ENCODE measurements at places on chromosomes 4 and X. TPM values are rescaled to one million over a fixed set of nuclear protein-coding genes. Genes with fewer than 3 reads are reported as not detected.

LUZP4 gene
- not detected for total RNA-seq

TEX13B gene
- not detected for total RNA-seq

CNGA2 gene
- not detected for total RNA-seq

SSX4 gene
- not detected for total RNA-seq

TRIM75 gene
- total RNA-seq = not detected

UGT2B15 gene
- total RNA-seq = not detected

FGA gene
- total RNA-seq = not detected

SLC16A2 gene
- 1.3 TPM for total RNA-seq

XAGE1B gene
- not detected for total RNA-seq

AFAP1 gene
- total RNA-seq = 55.4 TPM

ARAF gene
- 10.6 TPM for total RNA-seq

PITX2 gene
- total RNA-seq = 0.26 TPM

ZMAT1 gene
- 1.2 TPM for total RNA-seq

WFS1 gene
- 21.4 TPM for total RNA-seq

RGN gene
- 0.56 TPM for total RNA-seq

DNA sequence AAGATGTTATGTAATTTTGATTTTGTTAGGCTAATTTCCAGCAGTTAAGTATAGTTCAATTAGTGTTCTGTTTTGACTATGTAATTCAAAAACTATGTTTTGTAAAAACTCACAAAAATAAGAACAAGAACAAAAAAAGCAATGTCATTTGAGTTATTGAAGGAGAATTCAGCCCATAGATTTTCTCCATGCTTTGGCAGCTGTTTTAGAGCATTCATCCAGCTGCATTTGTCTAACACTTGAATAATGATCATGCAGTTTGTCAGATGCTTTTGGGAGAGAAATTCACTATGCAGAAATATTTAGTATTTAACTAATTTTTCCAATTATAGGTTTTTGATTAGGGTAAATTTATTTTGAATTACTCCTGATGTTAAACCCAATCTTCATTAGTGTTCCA is 14.2 kb downstream of the CPE start:
- no peak for DNase-seq

GRCh38 chrX:22247169-22247568 is 25.5 kb upstream of the CBLL2 start:
- DNase-seq = no peak

DNA sequence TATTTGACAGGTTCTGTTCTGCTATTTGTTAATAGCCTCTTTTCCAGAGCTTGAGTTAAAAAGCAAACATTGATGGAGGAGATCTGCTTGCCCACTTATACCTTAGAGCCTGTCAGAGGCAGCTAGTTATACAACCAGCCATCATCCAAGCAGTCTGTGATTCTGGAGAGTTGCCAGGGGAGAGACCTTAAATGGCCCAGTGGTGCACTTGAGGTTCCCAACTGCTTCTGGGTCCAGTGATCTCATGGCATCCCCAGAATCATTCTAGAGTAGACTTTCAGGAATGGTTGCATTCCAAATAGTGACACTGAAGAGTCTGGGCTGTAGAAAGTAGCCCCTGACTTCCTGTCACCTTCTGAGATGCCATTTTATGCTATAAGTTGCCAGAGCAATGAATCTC is 160.7 kb downstream of the FHIP1A start:
- DNase-seq = no peak

DNA sequence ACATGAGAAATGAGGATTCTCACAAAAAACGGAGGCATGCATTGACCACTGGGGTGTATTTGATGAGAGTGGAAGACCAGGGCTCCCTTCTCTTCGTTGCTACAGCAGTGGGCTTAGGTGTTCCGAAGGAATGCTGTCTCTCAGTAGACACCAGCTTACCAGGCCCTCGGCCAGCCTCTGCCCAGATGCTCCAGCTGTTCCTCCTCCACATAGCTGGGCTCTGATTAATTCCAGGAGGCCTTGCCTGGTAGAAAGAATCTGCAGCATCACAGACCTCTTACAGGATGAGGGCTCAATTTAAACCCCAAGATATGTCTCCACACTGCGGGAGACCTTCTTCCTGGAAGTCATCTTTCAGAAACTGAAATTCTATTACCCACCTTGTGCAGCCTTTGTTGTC is 346.6 kb upstream of the TENM3 start:
- no peak for DNase-seq

GRCh38 chrX:48636776-48637175 is 39.5 kb downstream of the WDR13 start:
- DNase-seq = no peak

- DNase-seq = no peak
These were observed 907.1 kb downstream of the FSTL5 start for GRCh38 chr4:161256716-161257115.

DNA sequence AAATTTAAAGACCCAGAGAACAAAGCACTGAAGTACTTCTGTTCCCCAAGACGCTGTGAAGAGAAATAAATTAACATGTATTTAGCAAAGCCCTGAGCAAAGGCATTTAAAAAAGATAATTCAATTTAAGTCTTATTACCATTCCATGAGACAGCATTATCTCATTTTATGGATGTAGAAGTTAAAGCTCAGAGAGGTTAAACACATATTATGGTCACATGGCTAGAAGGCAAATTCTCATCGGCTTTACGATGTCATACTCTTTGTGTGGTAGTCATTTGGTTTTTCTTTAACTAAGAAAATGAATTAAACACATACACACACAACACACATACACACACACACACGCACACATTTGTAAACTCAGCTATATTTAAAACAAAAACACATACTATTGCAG is 262.7 kb downstream of the HS3ST1 start:
- no peak for DNase-seq

DNA sequence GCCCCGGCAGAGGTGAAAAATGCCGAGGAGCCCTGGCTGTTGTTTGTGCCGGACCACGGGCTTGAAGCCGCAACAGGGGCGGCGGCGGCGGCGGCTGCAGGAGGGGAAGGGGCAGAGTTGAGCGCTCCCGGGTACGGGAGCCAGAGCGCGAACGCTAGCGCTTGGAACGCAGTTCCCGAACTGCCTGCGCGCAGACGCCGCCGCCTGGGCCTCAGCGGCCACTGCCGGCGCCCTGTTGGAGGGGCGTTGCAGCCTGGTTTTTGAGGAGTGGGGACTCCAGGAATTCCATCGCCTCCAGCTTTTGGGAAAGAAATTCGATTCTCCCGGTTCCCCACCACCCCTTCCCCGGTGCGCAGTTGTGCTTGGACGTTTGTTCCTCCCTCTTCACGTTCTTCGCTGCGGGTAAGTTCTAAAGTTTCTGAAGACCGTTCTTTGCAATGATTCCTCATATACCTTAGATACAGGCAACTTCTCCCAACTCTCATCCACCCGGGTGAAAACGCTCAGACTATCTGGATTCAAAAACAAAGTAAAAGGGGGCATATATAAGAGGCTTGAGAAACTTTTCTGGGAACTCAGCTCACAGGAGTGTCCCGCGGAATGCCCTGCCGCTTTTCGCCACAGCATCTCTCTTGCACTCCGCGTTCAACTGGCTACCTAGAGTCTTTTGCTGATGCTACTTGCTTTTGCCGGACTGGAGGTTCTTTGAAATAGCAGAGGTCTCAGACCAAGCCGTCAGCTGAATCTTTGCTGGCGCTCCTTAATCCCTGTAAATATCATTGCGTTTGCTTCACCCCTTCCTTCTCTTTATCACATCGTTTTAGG is 1.0 kb downstream of the FAT4 start:
- no peak for DNase-seq

GRCh38 chr4:167020410-167020809 is 213.9 kb downstream of the SPOCK3 start:
- DNase-seq = no peak

GRCh38 chr4:113012786-113013185 is 36.7 kb upstream of the ANK2 start:
- DNase-seq = no peak

DNA sequence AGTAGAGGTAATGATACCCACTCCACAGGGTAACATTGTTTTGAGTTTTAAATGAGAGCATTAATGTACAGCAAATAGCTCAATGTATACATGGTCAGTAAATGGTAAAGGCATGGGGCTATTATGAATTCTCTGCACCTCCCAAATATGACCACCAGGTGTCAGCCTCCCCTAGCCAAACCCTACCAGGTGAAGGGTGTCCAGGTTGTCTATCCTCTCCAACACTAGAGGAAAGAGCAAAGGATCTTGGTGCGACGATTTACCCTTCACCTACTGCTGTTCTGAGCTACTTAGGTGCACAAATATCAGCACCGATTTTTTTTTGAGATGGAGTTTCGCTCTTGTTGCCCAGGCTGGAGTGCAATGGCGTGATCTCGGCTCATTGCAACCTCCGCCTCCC is 26.5 kb upstream of the XIAP start:
- no peak for DNase-seq

GRCh38 chr4:27088491-27088890 is 227.8 kb downstream of the STIM2 start:
- no peak for DNase-seq

- DNase-seq = no peak
These were observed 25.0 kb upstream of the UBA6 start for GRCh38 chr4:67725981-67726380.

- no peak for DNase-seq
These were observed at the start of gene USP26 for GRCh38 chrX:133097031-133097430. TSS of gene USP26 (minus strand) at chrX:133097109. CDS start at chrX:133028220, 68,889 bp downstream.

- no peak for DNase-seq
These were observed 234.4 kb upstream of the ITM2A start for GRCh38 chrX:79601341-79602131.

DNA sequence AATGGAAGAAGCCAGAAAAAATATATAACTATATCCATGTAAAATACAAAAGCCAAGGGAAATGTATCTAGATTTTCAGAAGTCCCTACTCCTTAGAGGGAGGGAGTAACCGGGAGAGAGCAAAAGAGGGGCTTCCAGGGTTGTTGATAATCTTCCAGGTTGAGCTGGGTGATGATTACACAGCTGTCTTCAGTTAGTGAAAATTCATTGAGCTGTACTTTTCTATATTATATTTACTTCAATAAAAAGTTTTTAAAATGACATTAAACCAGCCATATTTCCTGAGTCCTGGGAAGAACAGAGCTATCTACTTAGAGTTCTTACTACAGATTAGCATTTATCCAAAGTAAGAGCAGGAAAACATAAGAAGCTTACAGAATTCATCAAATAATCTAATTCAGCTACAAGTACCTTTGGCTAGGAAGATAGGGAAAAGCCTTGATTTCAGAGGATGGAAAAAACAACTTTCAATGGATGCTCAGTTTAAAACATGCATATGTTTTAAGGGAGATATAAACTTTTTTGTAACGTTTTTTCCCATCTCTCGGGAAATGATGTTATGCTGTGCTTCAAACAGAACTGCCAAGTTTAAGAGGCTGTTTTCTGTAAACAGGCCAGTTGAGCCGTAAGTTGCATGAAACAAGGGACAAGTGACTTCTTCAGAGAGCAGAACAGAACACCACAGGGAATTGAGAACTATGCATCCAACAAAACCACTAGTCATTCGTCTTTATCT is 204.6 kb downstream of the SCFD2 start:
- DNase-seq = no peak

DNA sequence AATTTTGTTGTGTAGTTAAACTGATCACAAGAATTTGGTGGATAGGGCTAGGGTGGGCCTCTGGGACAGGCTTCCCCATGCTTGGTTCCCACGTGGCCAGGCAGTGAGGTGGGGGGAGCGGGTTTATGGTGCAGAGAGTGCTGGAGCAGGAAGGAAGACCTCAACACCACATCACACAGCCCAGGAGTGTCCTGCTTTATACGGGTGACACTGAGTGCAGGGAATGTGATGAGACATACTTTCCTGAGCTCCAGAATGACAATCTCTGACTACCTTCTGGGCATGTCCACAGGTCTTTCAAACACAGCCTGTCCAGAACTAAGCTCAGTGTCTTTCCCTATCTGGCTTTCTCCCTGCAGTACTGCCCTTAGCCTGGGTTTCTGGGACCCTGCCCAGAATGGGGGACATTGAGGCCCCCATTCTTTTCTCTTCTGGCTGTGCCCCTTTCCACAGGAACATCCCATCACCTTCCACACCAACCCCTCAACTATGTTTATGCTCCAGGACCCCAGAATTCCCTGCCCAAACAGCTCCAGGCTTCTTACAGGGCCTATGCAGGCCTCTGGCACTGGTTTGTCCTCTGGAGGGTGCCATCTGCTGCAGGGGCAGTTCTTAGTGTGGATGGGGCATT is 36.5 kb upstream of the RASL11B start:
- DNase-seq = no peak

DNA sequence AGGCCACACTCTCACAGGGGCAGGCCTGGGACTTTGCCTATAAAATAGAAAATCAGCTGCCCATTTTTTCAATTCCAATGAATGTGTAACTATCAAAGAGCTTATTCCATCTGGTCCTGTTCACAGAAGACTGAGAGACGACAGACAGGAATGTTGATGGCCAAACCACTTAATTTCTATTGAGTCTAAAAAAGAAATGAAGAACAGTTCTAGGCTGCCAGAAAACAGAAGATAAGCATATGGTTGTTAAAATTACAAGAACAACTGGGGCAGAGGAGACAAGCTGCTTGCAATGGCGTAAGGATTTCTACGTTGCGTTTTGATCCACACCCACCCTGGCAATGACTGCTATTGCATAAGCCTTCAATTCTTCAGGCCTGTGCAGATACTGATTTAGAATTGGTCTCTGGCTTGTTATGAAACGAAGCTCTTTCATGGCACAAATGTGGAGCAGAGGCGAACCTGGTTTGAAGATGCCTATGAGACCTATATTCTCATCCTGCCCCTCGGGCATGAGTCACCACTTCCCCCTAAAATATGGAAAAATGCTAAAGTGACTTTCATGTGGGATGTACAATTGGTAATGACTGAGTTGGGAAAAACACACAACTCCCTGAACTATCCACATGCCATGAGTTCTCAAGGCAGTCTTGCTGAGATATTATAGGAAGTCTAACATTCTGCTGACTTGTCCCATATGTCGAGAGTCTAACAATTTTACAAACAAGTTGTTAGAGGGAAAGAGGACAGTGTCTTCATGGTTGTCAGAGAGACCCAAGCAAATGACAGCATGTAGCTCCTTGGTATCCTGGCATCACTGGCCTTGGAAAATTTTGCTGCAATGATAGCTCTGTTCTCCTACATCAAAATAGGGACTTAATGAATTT is 37.9 kb upstream of the SORBS2 start:
- no peak for DNase-seq

DNA sequence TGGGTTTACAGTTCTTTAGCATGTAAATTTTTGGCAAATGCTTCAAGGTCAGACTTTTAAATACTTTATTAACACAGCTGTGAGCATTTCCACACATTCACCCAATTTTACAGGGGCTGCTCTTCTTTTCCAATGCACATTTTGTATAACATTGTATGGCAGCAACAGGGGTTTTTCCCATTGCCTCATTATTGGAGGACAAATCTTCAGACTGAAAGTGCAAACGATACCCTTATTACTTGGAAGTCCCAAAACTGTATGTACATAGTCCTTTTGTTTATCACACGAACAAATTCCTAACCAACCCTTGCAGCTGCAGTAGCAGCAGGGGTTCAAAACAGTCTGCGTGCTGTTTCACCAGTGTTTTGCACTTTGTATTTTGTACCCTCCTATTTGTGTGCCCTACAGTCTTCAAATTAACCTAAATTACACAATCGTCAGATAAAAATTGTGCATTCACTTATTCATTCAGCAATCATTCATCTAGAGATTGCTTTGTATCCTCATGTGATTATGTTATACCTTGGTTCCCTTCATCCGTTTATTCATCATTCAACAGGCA is 330.7 kb upstream of the RASGEF1B start:
- no peak for DNase-seq

GRCh38 chrX:153728095-153728494 is 3.4 kb downstream of the ABCD1 start:
- no peak for DNase-seq

GRCh38 chr4:16386711-16387320 is 160.5 kb upstream of the TAPT1 start:
- no peak for DNase-seq

- DNase-seq = no peak
These were observed 38.1 kb upstream of the PDE5A start for GRCh38 chr4:119666653-119667091.

Data from pulmonary artery endothelial cell (primary cell).